ENCODE measurements at places on chromosomes 11 and 22.

DNA sequence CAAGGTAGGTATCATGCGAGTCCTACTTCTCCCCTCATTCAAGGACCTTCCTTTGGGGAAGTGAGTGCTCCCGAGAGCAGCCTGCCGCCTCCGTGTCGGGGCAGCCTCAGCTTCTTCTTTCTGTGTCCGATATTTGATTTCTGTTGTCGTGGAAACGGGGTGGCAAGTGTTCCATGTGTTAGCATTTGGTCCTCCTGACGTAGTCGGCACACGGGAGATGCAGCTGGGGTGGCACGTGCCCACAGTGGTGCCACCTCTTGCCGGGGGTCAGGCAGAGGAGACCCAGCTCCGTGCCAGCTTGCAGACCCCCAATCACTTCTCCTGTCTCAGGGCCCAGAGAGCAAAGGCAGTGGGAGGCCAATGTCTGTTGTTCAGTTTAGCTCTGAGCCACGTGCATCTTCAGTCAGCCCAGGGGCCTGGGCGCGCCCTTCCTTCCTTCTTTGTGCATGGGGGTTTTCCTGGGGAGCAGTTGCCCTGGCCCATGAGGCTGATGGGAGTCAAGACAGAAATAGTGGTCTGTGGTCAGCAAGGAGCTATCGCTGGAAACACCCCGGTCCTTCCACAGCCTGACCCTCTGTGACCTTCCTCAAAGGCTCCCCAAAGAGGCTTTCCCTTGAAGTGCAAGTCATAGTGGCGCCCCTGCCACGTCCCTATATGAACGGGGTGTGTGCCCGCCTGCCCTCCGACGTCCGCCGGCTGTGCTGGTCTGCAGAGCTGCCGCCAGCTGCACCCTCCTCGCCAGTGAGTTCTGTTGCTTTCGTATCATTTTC is 44.5 kb downstream of the PARVB start:
- no peak for DNase-seq

GRCh38 chr11:38788561-38788960 is 2190.5 kb upstream of the RAG2 start:
- no peak for DNase-seq

GRCh38 chr11:38305682-38306081 is 1707.6 kb upstream of the RAG2 start:
- no peak for DNase-seq

GRCh38 chr11:130761560-130762220 is 154.6 kb downstream of the SNX19 start:
- DNase-seq, result no peak

GRCh38 chr11:92653454-92653853 is 316.0 kb upstream of the MTNR1B start:
- no peak for DNase-seq

DNA sequence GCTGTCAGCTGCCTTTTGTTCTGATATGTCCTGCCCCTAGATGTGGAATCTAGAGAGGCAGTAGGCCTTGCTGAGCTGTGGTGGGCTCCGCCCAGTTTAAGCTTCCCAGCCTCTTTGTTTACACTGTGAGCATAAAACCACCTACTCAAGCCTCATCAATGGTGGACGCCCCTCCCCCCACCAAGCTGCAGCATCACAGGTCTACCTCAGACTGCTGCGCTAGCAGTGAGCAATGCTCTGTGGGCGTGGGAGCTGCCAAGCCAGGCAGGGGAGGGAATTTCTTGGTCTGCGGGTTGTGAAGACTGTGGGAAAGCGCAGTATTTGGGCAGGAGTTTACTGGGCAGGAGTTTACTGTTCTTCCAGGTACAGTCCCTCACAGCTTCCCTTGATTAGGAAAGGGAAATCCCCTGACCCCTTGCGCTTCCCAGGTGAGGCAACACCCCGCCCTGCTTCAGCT is 98.5 kb downstream of the SMCO4 start:
- no peak for DNase-seq

- DNase-seq, result no peak
Observed at GRCh38 chr11:27642954-27643353, 57.3 kb downstream of the BDNF start.

GRCh38 chr11:64035576-64035975 is at the start of gene FLRT1:
FLRT1 (plus strand) TSS chr11:64035931; CDS start chr11:64116268, 80,337 bp downstream.
- no peak for DNase-seq

Data from HuH-7.5 (cell line).